T-helper 17 cell (primary cell): ENCODE measurements at places on chromosomes 5 and 9. TPM values are rescaled to one million over a fixed set of nuclear protein-coding genes. Genes with fewer than 3 reads are reported as not detected.

The PCDHB7 gene
- not detected for total RNA-seq

- DNase-seq: no peak
Measured at GRCh38 chr5:139388198-139388821, 1.4 kb downstream of the MZB1 start.

The PCDH1 gene
- 0.57 TPM for total RNA-seq

The SLC6A3 gene
- total RNA-seq: not detected

DNA sequence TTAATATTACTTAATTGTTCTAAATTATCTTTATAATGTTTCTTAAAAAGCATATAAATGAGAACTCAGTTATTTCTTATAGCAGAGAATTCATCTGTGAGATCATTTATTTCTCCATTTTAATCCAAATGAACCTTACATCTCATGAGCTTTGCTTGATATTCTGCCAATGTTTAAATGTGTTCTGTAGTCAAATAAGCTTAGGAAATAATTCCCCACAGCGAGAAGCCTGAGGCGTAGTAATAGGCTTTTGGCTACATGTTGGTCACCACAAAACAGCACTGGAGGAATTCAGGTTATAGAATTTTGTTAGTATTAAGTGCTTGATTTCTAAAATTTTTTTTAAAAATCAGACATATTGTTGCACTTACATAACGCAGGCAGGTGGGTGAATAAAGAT lies 585.3 kb upstream of the RORB start:
- DNase-seq: no peak

GRCh38 chr5:116456036-116456435 lies 118.6 kb downstream of the SEMA6A start:
- DNase-seq: no peak

The LIX1 gene
- total RNA-seq: not detected

DNA sequence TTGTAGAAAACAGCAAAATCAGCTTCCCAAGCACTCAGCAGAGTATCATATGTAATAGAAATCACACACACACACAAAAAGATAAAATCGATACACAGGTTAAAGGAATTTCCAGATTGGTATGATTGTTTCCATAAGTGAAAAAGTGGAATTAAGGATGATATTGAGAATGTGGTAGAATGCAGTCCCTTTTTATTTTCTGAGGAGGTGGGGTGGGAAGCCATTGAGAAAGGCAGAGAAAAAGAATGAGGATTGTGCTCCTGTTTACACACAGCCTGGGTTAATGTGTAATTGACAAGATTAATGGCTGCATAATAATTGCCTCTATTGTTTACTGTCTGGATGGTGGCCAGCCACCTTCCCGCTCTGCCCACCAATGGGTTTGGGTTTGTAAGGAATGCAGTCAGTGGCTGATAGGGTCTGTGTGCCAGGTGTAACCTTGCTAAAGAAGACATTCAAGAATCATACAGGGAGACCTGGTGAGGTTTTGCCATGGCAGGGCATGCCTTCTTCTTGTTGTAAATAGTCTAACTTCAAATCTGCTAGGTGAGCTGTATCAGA lies 177.2 kb upstream of the MAP3K1 start:
- DNase-seq: no peak

DNA sequence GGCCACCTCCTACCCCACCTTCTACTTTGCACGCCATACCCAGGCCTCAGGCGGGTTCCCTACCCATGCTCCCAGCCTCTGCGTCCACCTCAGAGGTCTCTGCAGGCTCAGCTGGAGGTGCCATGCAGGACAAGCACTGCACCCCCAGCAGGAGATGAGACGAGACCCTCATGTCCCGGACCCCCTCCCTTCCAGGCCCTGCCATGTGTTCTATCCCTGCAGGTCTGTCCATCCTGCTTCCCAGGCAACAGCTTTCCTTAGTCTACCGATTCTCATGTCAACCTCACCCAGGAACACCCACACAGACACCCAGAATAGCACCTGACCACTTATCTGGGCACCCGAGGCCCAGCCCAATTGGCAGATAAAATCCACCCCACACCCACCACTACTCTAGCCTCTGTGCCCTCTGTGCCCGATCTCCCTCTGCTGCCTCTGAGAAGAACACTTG lies 52.1 kb downstream of the SEMA4D start:
- DNase-seq: no peak

The SHISAL2B gene
- not detected for total RNA-seq

The CYSRT1 gene
- not detected for total RNA-seq

The TAF11L14 gene
- total RNA-seq: not detected
